ENCODE measurements at places on chromosomes 4 and X. TPM values are rescaled to one million over a fixed set of nuclear protein-coding genes. Genes with fewer than 3 reads are reported as not detected.

The HDX gene
- not detected for total RNA-seq

The TMPRSS11A gene
- not detected for total RNA-seq

The F8A1 gene
- total RNA-seq, result 22.1 TPM

The GPR119 gene
- total RNA-seq, result not detected

- DNase-seq, result no peak
Observed at GRCh38 chr4:144820011-144820727, 174.2 kb downstream of the HHIP start.

DNA sequence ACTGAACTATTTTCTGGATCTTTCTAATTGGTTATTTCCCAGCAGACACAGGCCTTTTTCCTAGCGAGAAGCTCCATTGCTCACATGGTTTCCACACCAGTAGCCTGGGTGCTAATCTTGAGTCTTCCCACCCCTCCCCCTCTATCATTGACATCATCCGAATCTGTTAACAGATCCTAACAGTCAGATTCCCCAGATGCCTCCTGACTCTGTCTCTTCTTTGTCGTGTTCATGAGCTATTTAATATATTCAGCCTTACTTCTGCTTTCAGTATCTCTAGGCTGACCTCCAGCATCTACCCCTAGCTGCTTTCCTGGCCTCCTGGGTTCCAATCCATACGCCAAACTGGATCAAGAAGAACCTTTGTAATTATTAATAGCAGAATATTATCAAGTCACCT, 85.0 kb downstream of the CLNK start:
- no peak for DNase-seq

DNA sequence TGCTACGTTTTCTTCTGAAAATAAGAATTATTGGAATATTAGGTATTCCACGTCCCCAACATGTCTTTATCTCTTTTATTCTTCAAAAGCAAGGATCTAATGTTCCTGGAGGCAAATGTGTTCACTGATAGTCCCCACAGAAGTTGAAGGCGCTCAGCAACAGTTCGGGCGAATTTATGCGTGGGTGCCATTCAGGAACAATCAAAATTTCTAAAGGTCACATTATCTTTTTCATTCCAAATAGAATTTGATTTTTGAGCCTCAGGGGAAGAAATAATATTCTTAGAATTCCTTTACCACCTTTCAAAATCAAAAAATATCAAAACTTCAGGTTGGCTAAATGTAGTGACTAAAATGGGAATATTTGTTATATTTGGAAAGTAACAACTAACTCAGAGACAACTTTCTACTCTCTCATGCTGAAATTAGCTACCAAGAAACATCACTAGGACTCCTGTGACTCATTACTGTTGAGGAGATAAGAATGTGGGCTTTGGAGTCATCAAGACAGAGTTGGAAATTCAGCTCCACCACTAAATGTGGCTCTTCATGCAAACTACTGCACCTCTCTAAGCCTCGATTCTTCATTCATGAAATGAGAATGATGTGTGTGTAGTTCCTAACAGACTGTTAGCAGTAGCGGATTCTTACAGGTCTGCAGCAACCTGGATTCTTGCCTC, 72.3 kb upstream of the KIT start:
- no peak for DNase-seq

- no peak for DNase-seq
Observed at GRCh38 chr4:153777421-153777820, 11.5 kb downstream of the SFRP2 start.

DNA sequence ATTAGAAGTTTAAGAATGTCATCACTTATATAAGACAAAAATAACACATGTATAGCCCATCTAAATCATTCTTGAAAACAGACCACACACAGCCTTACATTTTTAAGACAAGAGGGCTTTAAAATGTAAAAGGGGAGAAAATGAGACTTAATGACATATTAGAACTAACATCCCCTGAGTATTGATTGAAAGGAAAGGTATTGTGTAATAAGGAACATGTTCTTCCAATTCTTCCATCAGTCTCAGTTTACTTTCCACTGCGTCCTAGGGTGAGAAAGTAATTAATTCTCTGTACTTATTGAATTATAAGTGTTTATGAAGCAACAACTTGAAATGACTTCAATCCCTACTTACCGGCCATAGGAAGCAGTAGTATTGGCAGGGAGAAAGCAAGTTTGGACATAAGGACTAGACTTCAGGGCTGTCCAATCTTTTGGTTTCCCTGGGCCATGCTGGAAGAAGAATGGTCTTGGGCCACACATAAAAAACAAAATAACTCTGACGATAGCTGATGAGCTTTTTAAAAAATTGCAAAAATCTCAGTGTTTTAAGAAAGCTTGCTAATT, 202.7 kb upstream of the SPRY1 start:
- DNase-seq, result no peak

DNA sequence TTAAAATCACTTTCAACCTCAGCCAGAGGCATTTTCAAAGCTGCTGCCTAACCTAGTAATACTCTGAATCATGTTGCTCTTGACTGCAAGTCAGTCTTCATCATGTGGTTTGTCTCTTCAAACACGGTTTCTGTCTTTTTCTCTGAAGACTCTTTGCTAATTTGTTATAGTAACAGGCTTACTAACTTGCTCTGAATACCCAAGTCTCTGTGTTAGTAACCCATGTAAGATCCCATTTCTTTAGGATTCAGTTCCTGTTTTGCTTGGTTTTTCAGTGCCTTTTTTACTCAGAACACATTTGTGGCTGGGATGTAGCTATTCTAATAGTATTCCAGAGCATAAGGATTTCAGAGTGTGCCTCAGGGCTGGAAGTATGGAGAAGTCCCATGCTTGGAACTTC, 1450.6 kb upstream of the IGFBP7 start:
- DNase-seq, result no peak

GRCh38 chr4:106017975-106018374, 122.7 kb downstream of the NPNT start:
- no peak for DNase-seq

GRCh38 chrX:40281336-40282005, 183.7 kb upstream of the BCOR start:
- no peak for DNase-seq

DNA sequence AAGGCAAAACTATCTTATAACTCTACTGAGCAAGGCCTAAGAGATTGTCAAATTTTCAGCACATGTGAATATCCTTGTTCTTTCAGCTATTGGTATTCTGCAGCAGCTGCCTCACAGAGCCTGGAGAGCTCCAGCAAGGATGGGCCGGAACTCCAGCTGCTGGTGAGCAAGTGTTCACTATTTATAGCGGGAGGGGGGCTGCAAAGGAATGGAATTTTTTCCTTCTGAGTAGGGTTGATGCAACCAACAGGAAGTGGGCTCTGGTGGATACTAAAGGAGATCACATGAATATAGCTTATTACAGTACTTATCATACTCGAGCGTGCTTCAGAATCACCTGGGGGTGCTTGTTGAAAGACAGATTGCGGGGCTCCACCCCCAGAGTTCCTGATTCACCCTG, 20.2 kb upstream of the SETD7 start:
- no peak for DNase-seq

DNA sequence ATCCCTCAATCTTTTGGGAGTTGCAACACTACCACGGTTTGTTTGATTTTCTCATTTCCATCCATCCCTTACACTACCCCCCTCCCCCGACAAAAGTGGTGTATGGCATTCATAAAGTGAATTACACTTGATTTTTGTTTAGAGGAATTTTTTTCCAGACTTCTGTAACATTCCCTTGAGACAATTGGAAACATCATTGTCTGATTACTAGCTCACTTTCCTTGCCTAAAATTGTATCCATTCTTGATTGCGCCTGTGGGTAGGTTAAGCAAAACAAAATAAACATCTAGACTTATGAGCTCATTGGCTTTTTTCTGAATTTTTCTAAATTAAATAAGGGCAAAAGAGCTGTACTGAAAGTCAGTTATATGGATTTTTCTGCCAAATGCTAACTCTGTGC, 3.5 kb downstream of the GPC3 start:
- no peak for DNase-seq

DNA sequence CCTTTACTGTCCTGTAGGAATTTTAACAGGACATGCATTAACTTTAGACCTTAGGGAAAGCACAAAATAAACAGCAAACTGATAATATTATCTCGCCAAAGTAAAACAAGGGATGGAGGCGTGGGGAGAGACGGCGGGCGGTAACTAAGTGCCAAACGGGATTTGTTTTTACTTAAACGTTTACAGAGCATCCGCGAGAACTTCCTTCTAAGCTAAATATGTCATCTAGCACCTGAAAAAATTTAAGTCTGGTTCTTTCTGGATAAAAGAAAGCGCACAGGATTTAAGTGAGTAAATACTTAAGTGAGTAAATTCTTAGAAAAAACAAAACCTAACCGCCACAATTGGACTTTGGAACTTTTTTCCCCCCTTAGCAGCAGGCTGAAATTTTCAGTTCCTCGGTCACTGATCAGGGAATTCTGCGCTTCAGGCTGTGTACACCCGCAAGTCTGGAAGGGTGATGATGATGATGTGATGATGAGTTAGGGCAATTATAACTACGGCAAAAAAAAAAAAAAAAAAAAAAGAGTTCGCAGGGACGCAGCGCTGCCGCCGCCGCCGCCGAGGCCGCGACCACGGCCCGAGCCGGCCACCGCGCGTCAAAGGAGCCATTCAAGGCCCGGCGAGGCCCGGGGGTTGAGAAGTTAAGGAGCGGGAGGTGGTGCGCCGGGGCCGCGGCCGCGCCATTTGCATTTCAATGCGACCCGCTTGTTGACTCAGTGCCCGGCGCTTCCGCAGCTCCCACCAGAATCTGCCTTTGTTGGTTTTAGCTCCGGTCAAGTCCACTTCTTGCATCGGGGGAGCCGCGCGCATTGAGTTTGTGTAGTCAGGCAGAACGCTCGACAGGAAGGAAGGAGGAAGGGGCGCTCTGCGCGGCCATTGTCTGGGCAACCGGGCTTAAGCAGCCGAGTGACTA, 108.8 kb downstream of the SPRY1 start:
- DNase-seq, result peak; percentile 72

DNA sequence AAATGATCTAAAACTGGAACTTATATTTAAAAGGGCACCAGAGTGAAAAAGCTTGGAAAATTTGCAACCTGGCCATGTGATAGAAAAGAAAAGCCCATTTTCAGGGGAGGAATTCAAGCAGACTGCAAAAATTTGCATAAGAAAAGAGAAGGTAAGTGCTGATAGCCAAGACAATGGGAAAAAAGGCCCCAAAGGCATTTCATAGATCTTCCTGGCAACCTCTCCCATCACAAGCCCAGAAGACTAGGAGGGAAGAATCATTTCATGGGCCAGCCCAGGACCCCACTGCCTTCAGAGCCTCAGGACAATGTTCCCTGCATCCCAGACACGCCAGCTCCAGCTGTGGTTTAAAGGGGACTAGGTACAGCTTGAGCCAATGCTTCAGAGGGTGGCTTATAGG, 887.3 kb upstream of the DIAPH2 start:
- no peak for DNase-seq

DNA sequence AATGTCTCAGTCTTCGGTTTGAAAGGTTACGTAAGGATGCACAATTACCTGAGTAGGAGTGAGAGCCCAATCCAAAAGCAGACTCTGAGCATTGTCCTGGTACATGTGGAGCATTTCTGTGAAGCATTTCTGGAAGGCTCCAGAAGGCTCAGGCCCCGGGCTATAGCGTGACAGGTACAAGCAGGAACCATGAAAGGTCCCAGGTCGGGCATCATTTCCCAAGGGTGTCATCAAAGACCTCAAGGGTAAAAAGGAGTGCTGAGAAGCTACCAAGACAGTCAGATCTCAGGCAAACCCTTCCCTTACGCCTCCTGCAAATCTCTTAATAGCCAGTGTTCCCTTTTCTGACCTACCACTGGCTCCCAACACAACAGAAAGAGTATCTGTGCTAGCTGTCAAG, 30.8 kb downstream of the GPC4 start:
- no peak for DNase-seq

- no peak for DNase-seq
Observed at GRCh38 chr4:41322617-41323016, 65.9 kb downstream of the UCHL1 start.
